Effector CD4-positive, alpha-beta T cell (primary cell): ENCODE measurements at places on chromosomes 3 and 15.

DNA sequence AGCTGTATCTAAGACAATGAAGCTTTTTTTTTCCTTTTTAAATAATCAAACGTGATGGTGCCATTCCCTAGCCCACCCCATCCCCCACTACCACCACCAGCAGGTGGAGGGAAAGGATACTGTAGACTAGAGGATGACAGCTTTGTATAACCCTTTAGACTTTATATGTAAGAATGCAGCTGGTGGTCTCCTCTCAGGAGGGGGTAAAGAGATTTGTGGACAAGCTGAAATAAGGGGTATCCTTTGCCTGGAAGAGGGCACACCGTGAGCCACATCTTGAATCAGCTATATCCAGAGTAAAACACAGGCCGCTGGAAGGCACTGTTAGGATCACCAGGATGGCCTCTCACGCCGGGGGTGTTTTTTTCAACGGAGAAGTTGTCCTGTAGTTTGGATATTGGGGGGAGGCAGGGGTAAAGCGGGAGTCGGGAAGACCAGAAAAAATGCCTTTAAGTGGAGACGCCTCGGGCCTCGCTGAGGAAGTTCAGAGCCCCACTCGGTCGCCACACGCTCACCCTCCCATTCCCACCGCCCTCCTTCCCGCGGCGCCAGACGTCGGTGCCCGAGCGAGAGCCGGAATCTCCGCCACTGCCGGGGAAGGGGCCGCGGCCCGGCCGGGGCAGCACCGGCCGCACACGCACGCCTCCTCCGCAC is 986 bp downstream of the KPNA4 start:
- peak; percentile 10 for DNase-seq

GRCh38 chr3:106425026-106425425 is 556.2 kb upstream of the CBLB start:
- no peak for DNase-seq

- DNase-seq = no peak
Measured at GRCh38 chr3:119194237-119195150, 21.1 kb downstream of the UPK1B start.

DNA sequence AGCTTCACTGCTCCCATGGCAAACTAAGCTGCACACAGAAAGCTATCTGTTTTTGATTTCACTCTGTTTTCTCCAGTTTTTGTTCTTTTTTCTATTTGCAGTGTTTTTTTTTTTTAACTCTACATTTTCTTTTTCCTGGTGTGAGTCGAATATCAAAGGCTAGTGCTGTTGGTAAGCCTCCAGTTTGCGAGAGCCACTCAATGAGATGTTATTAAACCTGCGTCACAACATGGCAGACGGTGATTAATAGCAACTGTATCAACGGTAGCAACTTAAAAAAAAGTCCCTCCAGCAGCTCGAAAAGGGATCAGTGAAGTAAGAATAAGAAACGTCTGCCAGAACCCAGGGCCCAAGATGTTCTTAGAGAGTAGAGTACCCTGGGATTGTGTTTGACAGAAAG is 84.1 kb downstream of the MEIS2 start:
- DNase-seq = no peak

DNA sequence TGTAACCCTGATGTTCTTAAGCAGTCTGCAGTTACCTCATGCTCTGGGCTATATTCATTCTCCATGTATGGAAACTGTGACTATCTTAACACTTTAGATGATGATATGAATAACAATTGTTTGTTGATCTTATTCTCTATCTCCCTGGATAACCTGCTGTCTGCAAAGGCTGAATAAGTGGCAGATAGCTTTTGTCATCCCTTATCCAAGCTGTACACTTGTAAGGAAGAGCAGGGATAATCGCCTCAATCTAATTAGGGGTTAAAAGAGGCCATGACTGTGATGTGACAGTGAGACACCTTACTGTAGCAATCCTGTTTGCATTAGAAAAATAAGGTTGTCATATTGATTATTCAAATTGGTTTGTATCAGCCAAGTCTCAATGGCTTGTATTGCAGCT is 123.9 kb downstream of the RSRC1 start:
- no peak for DNase-seq

DNA sequence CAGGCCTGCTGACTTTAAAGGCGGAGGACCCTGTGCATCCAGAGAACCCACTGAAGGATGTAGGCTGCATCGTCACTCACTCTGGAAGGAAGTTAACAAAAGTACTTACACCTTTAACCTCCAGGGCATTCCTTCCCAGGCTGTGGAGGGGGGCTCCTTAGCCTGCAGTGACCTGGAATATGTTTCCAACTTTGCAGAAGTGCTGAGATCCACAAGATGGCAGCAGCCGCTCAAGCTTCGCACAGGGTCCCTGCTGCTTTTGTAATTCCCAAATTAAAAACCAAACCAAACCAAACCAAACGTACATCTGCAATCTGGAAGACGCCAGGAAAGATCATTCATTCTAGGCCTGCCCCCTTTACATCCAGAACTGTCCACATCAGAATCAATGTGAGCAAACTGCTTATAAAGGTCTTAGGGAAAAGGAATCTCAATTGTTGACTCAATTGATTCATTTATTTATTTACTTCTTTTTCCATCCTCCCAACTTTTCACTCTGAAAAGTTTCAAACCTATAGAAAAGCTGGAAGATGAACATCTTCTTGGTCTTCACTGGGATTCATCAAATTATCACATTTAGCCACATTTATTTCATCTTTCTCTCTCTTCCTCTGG is 70.5 kb upstream of the KLHL25 start:
- no peak for DNase-seq

GRCh38 chr3:134651347-134652041 is 672 bp upstream of the KY start:
- DNase-seq = no peak

DNA sequence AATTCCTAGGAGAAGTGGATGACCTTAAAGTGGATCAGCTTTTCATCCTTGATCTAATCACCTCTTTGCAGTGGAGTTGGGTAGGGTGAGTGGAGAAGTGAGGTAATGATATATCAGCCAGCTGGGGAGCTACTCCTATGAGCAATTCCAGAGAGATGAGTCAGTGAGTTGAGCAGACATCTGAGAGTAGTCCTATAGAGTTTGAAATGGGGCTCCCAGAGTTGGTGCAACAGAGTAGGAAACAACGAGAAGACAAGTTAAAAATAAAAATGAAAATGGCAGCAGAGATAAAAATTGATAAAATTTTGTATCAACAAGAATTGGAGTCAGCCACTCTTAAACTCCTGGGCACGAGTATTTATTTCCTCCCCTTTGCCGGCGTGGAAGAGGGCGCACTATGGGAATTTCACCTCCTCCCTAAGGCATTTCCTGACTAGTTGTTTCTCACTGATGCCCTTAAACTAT is 150.8 kb upstream of the DPH6 start:
- no peak for DNase-seq

GRCh38 chr3:4517643-4518311 is 24.6 kb downstream of the ITPR1 start:
- DNase-seq = no peak

- DNase-seq = no peak
Measured at GRCh38 chr3:8529181-8529637, 27.6 kb downstream of the LMCD1 start.

DNA sequence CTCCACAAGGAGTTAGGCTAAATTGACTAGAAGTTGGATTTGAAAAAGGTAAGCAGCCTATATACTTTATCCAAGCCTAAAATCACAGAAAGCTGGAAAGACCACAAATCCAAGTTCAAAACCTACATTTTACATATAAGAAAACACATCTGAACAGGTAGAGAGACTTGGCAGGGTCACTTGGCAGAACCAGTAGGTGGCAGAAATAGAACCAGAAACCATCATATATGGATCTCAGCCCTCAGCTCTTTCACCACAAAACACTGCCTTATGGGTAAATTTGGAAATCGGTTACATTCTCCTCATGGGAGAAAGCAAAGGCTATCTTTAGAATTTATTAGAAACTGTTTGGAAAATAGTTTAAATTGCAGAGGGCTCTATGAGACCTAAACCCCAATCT is 44.2 kb downstream of the MKRN2 start:
- no peak for DNase-seq

- DNase-seq = no peak
Measured at GRCh38 chr3:46407970-46408369, 911 bp downstream of the CCRL2 start.

DNA sequence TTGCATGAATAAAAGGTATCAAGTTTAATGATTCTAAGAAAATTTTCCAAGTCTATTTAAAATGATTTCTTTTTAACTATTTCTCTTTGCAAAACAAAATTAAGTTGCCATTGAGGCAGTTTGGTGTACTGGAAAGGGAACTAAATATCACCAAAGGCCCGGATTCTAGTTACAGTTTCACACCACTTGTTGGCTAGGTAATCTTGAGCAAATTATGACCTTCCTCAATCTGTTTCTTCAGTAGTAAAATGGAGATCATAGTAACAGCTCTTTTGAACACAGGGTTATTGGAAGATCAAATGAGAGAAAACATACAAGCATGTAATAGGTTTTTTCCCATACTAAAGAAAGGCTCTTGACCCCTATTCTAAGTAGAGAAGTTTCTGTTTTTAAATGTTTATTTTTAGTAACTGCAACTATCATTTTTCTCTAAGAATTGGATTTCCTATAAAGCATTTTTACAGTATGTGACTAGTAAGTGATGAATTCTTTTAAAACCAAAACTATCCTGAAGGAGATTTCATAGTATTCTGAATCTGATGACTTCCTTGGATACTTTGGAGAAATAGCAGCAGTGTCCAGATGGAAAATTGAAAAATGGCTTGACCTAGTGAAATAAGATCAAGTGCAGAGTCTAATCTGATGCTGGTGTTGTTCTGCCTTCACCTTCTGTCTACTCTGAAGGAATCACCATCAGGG is 15.7 kb downstream of the SCAANT1 start:
- no peak for DNase-seq

DNA sequence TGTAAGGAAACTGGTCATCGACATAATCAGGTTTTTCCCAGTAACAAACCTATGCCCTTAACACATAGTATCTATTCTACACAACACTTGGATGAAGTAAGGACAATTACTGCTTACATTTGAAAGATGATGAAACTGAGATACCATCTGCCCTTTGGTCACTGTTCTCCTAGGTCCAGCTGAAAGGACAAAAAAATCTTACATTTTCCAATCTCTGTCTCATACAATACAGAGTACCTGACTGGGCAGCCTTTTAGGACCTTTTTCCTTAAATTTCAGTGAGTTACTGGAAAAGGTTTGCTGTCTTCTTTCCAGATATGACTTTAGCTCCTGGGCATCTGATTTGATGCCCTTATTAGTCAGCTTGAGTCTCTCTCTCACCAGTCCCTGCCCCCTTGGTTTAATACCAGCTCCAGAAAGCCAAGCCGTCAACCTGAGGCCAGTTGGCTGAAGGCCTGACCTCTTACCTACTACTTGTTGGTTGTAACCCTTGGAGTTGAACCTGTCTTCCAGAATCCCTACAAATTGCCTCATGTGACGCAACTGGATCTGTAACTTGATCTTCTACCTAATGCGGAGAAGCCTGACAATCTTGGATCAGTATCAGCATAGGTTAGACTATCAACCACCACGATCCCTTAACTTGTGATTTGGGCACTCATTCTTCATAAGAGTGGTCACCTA is 355.3 kb upstream of the ZNF385D start:
- DNase-seq = no peak

DNA sequence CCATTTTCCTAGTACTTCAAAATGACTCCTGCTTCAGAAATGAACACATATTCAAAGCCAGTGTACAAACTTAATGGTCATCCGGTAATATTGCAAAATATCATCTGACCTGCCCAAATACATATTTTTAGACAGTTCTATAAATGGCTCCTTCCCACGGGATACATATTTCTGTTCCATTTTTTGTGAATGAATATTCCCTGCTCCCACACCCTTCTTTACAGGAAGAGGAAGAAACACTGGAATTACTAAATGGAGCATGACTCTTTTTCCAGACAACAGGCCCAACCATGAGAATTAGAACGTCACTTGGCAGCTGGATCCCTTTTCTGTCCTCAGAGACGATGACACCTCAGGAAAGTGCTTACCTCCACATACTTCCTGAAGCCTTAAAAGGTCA is 38.0 kb upstream of the CBLB start:
- no peak for DNase-seq

- no peak for DNase-seq
Measured at GRCh38 chr3:124916837-124917409, 17.6 kb downstream of the MUC13 start.

- DNase-seq = no peak
Measured at GRCh38 chr3:67382536-67382935, 271.9 kb downstream of the SUCLG2 start.

GRCh38 chr3:141127344-141128125 is 76.4 kb downstream of the SPSB4 start:
- DNase-seq = no peak

DNA sequence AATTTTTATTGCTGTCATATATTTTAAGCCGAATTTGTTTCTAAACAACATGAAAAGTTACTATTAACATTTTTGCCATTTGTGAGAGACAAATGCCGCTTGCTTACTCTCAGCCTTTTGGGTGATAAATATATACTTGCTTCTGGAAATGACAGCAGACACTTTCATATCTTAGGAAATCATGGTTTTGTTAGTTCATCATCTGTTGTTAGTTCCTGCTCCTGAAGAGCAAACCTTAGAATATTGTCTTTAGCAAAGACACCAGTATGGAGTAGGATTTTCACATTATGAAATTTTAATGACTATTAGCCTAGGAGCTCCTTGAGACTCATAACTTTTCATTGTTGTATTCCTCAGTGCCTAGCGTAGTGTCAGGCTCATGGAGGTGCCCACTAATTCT is 36.0 kb downstream of the RAB8B start:
- no peak for DNase-seq

- no peak for DNase-seq
Measured at GRCh38 chr3:130276203-130276803, 69.2 kb upstream of the COL6A5 start.

DNA sequence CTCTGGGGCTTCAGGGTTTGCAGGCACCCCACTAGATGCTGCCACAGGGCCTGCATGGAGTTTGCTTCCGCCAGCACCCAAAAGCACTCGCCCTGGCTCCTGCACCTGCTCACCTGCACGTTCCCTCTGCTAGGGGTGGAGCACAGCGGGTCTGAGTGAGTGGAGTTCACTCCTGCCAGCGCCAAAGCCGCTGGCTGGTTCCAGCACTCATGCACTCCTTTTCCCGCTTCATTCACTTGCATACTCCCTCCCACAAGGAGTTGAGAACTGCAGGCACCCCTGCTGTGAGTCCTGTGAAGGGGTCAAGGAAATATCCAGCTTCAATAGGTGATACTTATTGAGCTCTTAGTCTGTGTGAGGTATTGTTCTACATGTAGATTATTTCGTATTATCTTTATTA is 537.5 kb downstream of the NR2F2 start:
- no peak for DNase-seq

DNA sequence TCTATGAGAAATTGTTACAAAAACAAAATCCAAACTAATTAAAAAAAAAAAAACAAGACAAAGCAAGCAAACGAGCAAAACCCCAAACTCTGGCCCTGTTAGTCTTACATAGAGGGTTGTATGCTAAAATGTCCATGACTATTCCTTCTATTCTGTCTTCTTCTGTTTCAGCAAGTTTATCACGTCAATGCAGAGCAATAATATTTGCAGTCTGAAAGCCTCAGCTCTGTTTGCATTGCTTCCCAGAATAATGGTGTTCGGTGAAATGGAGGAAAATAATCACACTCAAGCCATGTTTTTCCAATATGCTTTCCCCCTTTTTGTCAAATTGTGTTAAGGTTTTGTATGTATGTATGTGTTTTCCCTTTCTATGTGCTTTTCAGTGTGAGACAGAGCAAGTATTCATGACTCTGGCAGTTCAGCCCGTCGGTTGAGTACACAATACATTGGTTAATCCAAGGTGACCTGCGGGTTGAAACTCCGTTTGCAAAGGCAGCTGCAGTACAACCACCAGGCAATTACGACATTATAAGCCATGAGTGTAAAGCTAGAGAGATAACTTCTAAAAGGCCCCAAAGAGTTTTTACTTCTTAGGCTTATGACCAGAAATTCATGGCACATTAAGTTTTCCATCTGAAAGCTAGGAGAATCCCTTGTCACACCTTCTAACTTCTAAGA is 34.9 kb upstream of the MAGI1 start:
- no peak for DNase-seq
